ENCODE measurements at places on chromosomes 16 and 17.

- DNase-seq = no peak
Measured at GRCh38 chr17:34798581-34798980, 162.7 kb downstream of the CCT6B start.

DNA sequence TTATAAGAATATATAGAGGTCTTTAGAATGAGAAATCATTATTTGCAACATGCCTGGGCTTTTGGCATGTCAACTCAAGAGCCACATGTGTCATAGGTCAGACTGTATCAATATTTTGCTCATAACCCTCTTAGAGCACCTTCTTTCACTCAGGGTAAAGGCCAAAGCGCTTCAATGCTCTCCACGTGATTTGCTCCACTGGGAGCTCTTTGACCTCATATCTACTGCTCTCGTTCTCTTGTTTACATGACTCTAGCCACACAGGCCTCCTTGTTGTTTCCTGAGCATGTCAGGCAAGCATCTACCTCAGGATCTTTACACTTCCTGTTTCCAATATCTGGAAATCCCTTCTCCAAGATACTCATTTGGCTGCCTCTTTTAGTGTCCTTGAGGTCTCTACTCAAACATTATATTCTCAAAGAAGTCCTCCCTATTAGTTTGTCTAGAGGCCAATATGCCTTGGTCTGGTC, 148.4 kb downstream of the TOX3 start:
- DNase-seq = no peak

GRCh38 chr16:88686062-88686438, 257 bp downstream of the SNAI3 start:
- DNase-seq = no peak

DNA sequence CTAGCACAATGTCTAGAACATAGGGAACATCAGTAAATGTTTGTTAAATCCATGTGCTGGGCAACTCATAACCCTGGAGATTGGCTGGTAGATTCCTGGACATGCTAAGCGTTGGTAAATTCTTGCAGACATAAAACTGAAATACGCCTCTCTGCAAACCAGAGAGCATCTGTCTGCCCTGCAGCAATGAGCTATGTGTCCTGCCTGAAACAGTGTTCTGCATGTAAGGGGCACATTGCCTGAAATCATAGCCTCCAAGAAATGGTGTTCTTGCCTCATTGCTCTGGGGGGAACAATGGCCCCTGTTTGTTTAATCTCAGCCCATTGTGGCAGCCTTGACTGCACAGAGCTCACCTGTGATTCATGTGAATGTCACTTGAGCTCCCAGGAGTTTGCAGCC, 113.5 kb upstream of the CCL2 start:
- DNase-seq = no peak

- DNase-seq = no peak
Measured at GRCh38 chr17:29514792-29515191, 52.0 kb downstream of the ABHD15 start.

All from HT1080 (cell line).